ENCODE measurements at places on chromosomes 1 and 21.

DNA sequence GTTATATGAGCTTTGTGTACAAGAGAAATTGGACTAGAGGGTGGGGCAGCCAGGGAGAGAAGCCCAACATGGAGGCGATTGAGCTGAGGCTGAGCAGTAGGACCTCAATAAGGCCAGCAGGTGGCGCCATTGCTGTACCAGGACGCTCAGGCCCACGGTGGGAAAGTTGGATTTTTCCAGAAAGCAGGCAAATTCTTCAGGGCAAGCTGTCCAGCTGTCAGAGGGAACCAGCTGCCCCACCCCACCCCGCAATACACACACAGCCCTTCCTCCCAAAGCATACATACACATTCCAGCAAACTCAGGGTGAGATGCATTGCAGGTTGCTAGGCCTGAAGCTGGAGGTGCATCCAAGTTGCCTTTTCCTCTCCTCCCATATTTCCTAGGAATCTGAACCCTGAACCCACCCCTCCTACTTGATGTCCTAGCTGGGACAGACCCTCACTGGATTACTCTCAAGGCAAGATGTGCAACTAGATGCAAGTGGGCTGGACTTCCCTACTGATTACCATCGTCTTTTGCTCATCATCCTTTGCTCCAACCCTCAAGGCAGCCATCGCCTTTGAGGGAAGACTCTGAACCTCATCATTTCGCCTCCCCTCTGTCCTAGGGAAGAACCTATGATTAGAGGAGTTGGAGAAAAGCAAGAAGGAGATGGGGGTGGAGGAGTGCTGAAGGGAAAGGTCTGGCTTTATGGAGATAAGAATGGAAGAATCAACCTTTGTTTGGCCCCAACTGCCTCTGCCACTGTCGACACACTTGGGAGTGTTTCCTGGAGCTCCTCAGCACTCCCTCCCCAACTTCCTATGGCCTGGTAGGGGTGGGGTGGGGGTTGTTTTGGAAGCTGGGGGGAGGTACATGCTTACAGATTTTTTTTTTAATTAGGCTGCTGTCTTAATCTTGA is 25.5 kb downstream of the CD34 start:
- peak; percentile 61 for DNase-seq

DNA sequence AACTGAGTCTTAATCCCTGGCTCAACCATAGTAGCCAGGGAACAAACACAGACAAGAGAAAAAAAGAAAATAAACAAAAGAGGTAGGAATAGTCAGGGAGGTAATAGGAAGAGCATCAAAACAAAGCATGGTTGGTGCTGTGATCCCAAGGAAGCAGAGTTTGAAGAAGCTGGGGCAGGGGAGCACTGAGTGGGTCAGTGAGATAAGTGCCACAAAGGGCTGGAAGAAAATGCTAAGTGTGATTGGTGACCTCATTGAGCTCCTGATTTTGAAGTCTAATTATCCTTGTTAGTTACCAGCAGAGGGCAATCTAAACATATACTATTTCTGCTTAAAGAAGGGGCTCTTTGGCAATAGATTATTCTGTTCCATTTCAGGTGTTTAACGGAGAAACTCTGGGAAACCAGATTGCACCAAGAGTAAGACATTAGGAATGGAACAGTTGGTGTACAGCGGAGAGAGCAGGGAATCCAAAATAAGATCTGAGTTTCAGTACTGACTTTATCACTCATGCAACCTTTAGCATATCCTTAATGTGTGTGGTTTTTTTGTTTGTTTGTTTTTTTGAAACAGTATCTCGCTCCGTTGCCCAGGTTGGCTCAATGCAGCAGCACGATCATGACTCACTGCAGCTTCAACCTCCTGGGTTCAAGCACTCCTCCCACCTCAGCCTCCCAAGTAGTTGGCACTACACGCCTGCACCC is 30.7 kb upstream of the KIAA1614 start:
- no peak for DNase-seq

- no peak for DNase-seq
These were observed at the start of gene SELENBP1 for GRCh38 chr1:151372058-151372934. Gene SELENBP1, minus strand, starts transcription at chr1:151372705. Its CDS starts 64 bp downstream, at chr1:151372641.

DNA sequence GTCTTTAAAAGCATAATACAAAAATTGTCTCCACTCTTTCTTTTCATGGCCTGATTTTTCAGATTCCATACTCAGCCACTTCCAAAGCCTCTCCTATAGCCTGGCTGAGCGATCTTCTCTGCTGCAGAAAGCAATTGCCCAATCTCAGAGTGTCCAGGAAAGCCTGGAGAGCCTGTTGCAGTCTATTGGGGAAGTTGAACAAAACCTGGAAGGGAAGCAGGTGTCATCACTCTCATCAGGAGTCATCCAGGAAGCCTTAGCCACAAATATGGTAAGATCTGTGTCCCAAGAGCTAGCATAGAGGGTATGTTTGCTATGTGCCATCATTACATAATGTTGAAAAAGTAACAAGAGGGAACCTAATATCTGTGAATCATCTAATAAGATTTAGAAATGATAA is 130.7 kb upstream of the BMP8A start:
- no peak for DNase-seq

DNA sequence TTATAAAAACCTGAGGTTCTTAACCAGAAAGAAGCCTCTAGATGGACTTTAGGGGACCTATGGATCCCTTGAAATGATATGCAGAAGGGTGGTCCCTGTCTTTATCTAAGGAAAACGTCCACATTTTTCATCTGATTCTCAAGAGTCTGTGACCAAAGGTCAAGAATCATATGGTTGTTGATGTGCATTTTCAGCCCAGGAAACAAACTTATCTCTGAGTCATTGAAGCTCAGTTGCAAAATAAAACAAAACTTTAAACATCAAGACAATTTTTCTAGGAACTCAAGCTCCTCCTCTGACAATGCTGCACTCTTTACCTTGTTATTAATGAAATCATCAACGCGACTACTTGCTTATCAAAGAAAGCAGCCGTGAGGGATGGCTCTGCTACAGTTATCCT is 83.3 kb downstream of the TIAM1 start:
- DNase-seq = no peak

DNA sequence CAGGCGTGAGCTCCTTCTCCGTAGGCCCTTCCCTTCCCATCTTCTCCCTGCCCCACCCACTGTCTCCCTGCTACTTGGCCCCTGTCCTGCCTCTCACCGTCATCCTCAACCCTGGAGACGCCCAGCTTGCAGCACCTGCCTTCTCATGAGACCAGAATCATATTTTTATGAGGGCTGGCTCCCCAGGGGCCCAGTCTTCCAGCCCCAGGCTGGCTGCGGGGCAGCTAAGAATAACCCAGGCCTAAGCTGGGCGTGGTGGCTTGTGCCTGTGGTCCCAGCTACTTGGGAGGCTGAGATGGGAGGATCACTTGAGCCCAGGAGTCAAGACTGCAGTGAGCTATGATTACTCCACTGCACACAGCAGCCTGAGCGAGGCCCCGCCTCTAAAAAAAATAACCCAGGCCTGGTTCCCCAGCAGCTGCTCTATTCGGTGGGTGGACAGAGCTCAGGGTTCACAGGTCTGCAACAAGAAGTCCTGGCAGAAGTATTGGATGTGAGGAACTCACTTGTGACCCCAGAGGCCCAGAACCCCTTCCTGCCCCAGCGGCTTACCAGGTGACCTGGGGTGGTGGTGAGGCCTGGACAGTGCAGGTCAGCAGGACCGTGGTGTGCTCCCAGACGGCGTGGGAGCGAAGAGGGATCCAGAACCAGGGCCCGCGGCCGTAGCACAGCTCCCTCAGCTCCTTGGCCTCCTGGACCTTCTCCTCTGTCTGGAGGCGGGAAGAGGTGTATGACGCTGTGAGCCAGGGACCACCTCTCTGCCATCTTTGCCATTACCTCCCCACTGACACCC is 6.4 kb downstream of the MYOM3 start:
- DNase-seq = no peak

- no peak for DNase-seq
These were observed 744.2 kb downstream of the USP25 start for GRCh38 chr21:16473988-16474387.

GRCh38 chr21:27722095-27722494 is 755.2 kb upstream of the ADAMTS5 start:
- no peak for DNase-seq

- no peak for DNase-seq
These were observed 427.5 kb upstream of the PROX1 start for GRCh38 chr1:213560226-213560625.

DNA sequence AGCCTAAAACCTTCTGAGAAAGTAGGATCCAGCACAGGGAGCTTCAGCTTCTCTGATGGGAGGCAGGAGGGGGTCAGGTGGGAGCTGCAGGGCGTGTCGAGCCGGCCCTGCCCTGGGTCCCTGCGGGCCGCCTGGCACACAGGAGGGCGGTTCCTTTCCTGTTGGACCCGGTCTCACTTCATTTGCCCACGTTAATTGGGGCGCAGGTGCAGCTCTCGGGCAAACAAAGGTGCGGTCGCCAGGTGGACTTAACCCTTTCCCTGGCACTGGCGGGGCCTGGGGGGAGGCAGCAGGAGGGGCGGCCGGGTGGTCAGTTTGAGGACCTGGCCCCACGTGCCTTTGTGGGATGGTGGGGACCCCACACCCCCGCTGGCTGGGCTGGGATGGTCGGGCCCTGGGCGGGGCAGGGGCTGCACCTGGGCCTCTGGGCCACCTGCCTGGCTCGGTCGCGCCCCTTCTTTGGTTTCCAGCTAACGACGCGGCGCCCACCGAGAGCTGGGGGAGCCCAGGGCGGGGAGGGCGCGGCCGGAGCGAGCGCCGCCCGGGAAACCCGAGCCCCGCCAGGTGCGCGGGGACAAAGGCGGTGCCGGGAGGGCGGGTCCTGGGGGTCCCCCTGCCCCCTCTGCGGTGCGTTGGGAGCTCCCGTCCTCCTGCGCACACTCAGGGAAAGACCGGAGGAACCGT is 20.8 kb upstream of the C1orf159 start:
- DNase-seq = no peak

DNA sequence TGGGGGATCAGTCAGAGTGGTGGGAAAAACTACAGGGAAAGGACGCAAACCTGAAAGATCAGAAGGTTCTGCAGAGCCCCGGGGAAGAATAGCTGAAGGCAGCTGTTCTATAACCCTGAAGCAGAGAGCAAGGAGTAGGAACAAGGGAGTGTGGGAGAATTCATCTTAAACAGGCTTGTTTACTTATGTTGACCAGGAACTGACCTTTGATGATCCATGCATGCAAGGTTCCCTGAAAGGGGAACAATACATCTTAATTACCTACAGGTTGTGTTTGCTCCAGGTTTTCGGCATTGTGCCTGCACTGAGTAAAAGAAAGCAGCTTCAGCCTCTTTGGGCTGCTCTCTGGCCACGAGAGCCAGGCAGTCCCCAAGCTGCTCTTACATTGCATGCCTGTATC is 18.7 kb upstream of the FAM43B start:
- no peak for DNase-seq

GRCh38 chr1:47689894-47690293 is 252.1 kb downstream of the FOXD2 start:
- DNase-seq = no peak

Measured in stimulated activated CD4-positive, alpha-beta T cell treated with anti-CD3 and anti-CD28 coated beads, TNF-alpha, amount 100 ng/mL, for 48 hours (primary cell).